CD4-positive, alpha-beta T cell treated with Interleukin-6 at 100 ng/mL for 8 hours (primary cell): ENCODE measurements at places on chromosomes 5 and 9.

DNA sequence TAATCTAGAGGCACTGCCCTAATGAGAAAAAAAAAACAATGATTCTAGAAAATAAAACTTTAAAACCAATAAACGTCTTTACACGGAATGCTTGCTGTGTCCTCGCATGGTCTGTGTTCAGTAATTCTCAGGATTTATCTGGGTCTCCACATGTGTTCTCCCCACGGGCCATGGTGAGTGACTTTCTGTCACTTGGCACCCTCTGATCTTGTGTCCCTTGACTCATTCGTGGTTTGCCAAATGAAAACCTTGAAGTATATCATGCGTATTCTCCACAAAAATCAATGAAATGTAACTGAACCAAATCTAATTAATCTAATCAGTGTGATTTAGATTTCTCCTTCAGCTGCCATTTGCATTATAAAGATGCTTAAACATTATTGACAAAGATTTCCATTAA is 48.0 kb downstream of the UBE2QL1 start:
- no peak for DNase-seq

GRCh38 chr9:23830929-23831730 is 5.1 kb upstream of the ELAVL2 start:
- no peak for DNase-seq

GRCh38 chr5:153903321-153903720 is 135.4 kb downstream of the FAM114A2 start:
- no peak for DNase-seq

- DNase-seq = no peak
Measured at GRCh38 chr9:1927546-1927945, 87.6 kb upstream of the SMARCA2 start.

GRCh38 chr5:56513141-56513540 is 280.0 kb upstream of the ANKRD55 start:
- DNase-seq = no peak

GRCh38 chr5:56900395-56900794 is 9.0 kb upstream of the SETD9 start:
- DNase-seq = no peak

DNA sequence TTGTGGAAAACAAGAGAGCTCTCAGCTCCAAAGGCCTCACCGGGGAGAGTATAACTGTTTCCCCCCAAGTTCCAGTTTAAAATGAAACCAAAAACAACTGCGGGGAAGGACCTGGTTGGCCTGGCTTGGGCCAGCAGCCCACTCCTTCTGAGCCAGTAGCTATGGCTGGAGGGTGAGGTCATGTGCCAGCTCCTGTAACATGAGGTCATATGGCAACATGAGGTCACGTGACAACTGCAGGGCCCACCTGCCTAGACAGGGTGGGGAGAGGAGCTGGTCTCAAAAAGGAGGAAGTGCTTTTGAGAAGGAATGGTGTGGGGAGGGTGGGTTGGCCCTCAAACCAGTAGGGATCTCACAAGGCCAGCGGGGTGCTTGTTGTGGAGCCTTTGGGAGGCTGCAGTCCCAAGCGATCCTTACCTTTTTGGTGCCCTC is 29.3 kb upstream of the CRB2 start:
- DNase-seq = no peak

DNA sequence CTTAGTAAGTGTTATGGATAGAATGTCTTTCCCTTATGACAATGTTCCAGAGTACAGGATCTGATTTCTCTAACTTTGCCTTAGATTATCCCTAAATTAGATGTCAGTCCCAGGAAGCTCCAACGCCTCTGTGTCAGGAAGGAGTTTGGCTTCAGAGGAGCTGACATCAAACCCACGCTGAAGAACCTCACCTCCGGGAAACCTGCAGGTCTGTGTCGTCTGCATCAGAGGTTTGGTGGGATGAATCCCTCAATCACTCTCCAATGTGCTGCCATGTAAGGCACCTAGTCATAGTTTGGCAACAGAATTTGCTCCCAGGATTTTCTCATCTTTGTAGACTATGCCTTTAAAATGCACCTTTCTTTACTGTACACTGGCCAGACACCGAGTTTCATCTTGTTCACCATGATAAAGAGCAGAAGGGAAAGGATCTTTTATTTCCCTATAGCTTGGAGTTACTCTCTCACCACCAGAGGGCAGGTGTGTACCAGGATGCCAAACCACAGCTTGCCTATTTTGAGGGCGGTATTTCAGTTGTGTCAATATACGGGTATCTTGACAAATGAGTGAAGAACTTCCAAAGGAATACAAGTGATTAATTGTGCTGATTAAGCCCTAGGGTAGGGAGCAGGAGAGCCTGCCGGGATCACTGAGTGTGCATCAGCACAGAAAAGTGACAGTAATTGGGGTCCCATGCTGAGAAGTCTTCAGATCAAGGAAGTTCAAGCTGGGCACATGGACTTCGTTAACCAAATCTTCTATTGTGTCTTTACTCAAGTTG is 23.4 kb downstream of the MINAR2 start:
- DNase-seq = peak; percentile 15
